Cardiac muscle cell (in vitro differentiated cells and primary cell): ENCODE measurements at places on chromosomes 2 and 18.

DNA sequence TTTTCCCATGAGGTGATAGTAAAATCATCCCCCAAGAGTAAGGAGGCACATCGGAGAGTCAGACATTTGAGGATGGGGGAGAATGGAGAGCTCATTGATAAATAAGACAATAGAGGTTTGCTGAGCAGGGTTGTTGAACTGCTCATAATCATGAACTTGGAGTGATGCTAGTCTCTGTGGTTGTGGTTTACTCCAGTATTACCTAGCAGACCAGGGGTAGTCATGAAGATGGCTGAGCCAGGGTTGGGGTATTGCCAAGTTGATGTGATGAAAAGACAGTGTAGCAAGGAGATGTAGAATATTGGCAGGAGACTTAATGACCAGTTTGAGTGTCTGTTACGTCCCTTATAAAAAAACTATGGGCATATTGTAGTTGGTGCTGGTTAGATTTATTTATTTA lies 25.4 kb downstream of the CYBRD1 start:
- no peak for DNase-seq

DNA sequence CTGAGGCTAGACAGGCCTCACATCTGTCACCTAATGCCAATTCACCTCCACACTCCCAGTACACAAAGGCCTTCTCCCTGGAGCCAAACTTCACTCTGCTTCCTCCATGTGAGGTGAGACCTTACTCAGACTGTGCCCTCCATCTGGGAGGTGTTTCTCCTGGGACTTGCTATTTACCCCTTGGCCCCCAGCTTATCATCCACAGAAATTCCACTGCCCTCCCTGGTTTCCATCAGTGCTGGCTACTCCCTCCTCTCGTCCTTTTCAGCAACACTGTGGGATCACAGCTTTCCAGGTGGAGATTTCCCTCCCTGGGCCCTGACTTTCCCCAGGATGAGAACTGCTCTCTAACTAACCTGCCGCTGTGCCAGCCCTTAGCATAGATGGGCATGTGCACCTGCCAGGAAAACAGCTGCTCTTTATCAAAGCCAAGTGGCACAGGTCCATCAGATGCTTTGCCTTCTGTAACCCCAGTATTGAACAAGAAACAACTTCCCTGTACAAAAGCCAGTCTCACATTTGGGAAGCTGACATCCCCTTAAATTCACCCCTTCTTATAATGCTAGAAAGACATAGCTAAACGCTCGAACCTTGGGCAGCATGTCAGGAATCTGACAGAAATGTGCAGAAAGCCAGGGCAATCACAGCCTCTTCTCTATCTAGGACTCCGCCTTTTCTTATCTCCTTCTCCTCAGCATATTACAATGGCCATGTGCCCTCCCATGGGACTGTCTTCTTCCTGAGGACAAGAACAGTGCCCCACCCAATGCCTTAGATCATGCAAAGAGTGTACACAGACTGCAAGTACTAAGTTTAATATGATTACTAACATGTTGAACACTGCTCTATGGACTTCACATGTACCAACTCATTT lies 535.5 kb upstream of the ID2 start:
- peak; percentile 25 for DNase-seq

DNA sequence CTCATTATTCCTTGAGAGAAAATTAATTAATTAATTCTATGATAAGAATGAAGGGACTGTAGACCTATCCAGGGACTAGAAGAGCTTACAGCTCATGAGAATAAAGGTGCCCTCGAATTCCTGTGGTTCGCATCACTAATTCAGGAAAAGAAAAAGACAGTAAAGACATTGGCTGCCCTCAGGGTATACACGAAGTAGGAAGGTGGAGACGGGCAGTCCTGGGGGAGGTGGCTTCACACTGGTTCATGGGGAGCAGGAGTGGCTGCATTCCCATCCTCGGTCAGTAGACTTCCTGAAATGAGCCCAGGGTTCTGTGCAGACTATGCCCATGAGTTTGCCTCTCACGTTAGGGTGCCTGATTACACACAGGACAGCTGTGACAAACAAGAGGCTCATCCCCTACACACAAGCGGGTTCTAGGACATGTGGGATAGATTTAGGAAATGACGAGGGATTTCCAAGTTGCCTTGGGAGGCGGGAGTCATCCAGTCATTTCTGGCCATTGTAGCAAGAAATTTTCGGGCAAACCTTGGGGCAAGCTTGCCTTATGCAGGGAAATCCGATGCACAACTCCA lies 282.2 kb downstream of the CYP26B1 start:
- DNase-seq, result no peak

DNA sequence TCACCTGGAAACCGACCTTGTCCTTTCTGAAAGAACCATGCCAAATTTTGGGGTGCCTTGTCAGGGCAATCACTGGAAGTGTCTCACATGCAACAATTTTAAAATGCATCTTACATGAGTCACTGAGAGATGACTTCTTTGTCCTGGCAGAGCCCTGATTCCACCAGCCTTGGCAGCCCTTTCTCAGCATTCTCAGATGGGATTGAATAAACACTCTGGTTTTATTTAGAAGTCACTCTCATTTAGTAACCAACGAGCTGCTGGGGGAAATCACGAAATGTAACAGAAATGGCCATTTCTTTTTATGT lies 3.8 kb upstream of the ATP8B1 start:
- DNase-seq, result no peak

GRCh38 chr2:191188550-191189093 lies 37.8 kb upstream of the STAT4 start:
- no peak for DNase-seq

DNA sequence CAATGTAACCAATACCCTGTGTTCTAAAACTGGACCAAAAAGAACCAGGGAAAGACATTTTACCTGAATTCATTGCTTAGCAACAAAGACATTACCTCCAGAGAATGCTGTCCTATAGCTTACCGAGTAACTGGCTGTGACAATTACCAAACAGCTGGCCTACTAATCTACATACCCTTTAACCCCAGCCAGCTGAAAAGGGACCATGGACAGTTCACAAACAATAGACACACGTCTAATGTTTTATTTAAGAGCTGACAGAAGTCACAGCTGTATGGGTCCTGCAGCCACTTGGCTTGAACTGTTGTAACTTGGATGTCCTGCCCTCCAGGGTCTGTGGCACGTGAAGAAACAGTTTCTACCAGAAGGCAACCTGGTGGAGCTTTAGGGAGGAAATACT lies 130.1 kb upstream of the EFEMP1 start:
- DNase-seq, result no peak

DNA sequence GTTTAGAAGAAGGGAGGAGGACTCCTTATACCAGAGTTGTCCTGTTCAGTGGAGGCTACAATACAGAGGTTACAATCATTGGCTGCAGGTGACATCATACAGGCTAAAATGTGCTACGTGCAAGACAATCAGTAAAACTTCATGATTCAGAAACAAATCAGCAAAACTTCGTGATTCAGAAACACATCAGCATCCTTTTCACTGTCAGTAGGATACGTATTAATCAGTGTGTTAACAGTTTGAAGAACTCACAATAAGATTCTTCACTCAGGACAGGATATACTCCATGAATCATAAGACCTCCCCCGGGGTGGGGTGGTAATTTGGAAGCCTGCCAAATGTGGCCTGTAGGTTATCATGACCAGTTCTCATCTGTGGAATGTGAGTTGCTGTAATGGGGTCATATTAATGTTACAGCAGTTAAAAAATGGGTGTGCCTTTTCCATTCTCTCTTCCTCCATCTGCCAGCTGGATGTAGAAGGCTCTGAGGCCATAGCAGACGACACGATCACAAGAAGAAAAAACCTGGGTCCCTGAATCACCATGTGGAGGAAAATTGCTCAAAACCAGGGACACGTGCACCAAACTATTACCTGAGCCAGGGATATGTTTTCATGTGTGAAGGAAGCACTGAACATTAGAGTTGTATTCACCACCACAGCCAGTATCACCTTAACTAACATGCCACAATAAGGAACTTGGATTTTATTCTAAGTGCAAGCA lies 134.8 kb upstream of the CREB1 start:
- DNase-seq, result peak; percentile 98

DNA sequence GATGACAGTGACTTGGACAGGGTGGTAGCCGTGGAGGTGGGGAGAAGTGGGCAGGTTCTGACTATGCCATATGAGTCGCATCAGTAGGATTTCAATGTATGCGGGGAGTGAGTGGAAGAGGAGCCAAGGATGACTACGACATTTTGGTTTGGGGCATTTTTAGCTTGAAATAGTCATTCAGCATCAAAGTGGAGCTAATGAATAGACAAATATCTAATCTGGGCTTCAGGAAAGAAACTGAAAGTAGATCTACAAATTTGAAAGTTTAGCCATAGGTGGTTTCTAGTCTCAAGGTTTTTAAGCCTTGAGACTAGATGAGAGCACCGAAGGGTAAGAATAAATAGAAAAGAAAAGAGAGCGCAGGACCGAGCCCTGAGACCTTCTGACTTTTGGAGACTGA lies 58.3 kb downstream of the FEZ2 start:
- no peak for DNase-seq

DNA sequence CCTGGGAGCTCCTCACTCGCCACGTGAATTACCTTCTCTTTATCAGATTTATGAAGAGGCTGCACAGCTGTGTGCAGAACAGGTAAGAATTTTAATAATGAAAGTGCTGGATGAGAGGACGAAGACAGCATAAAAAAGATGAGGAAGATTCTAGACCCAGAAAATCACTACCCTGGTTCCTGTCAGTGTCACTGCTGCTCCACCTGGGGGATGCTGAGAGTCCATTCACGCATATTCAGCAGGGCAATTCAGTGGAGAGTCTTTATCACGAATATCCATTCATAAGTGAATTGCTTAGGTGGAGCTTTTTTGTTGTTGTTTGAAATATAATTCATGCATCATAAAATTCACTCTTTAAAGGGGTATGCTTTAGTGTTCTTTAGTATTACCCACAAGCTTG lies 52.0 kb downstream of the MRPL33 start:
- DNase-seq, result no peak

DNA sequence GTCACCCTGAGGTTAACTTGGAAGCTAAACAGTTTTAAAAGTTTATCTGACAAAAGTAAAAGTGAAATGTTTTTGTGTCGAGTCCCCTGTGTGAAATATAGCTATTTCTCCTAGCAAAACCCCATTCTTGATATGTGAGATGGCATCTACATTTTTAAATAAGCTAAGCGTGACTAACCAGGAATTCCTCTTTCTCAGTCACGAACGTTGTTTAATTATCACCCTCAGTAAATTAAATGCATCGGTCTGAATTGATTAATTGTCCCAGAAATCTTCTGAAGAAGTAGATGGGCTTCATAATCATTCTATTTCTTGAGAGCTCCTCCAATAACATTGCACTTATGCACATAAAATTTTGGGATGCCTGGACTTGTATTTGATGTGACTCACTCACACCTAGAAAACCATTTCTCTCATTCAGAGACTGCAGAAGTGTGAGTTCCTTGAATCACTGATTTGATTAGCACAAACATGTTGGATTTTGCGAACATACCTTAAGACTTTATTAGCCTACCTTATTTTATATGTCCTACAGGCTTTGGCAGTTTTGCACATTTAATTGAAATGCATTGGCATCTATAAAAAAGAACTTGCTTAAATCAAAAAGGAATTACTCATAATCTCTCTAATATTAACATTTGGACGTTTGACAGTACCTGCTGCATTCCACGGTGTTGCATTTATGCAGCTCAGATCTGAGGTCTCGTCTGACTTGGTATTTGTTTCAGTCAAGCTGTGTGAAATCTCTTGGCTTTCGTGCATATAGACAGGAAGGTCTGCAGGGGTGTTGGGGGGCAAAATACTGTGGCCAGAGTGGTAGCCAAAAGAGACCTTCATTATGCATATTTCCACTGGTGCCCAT lies 475.2 kb downstream of the EPHA4 start:
- no peak for DNase-seq

GRCh38 chr2:3108710-3109702 lies 268.6 kb downstream of the EIPR1 start:
- DNase-seq, result no peak

DNA sequence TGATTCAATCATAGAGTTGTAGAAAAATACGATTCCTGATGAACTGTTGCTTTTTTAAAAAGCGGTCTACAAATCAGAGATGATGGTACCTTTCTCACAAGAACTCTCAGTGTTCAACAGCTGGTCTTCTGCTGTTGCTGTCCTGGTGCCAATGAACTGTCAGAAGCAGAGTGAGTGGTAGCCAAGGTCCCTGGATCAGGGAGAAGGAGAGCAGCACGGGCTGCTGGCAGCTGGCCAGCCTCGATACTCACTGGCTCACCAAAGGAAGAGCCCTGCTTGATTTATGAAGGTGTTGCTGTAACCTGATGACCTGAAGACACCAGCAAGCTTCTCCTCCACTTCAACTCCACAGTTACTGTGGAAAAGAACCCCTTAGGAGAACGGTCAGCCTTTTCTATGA lies 300.8 kb upstream of the SOX11 start:
- peak; percentile 31 for DNase-seq

GRCh38 chr18:3153107-3153704 lies 66.6 kb downstream of the MYOM1 start:
- no peak for DNase-seq

DNA sequence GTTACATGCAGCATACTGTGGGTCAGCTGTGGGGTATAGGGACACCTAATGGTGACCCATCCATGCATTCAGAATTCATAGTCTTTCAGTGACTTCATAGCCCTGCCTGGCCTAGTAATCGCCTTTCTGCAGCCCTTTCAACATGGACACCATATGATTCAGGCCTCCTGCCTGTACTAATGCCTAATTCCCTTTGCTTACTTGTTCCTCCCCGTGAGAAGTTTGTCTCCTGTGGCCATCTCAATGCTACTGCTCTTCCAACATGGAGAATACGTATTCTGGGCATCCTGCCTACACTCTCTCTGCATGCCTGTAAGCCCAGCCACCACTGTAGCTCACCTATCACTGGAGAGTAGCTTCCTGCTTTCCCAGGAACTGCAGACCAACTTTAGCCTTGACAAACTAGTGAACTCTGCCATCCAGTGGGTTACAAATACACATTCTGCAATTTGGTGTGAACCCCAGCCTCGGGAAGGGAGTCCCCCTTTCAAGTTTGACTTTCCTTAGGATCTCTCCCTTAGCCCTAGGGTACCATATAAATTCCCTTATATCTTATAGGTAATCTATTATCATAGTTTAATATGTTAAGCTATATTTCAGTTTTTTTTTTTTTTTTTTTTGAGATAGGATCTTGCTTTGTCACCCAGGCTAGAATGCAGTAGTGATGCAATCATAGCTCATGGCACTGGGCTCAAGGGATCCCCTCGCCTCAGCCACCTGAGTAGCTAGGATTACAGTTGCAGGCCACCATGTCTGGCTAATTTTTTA lies 22.3 kb downstream of the M1AP start:
- DNase-seq, result no peak

GRCh38 chr18:12301263-12302005 lies 6.6 kb upstream of the TUBB6 start:
- DNase-seq, result no peak

DNA sequence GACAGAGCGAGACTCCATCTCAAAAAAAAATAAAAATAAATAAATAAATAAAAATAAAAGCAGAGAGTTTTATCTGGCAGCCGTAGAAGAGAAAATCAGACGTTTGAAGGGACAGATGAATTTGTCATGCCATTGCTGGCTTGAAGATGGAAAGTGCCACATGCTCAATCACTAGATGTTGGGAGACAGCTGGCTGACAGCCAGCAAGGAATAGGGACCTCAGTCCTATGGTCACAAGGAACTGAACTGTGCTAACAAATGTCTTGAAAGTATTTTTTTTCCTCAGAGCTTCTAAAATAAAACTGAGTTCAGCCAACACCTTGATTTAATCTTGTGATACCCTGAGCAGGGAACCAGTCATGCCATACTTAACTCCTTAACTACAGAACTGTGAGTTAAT lies 65.4 kb downstream of the DTNA start:
- DNase-seq, result no peak
